Posterior cingulate gyrus (tissue), 11 donors: ENCODE measurements at places on chromosomes 4 and X.
A peak's percentile ranks its signal among the peaks of the same experiment; 100 is the strongest.

DNA sequence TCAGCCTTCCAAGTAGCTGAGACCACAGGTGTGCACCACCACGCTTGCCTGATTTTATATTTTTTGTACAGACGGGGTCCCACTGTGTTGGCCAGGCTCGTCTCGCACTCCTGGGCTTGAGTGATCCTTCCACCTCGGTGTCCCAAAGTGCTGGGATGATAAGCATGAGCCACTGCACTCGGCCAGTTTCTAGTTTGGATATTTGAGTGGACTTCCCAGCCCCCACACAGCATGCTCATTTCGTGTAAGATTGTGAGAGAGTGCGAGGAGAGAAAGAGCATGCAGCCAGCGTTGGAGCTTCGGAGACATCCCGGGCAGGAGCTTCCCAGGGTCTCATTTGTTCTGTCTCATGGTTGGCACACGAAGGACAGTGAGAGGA is 31.8 kb downstream of the ARSD start:
- DNase-seq, result no peak

DNA sequence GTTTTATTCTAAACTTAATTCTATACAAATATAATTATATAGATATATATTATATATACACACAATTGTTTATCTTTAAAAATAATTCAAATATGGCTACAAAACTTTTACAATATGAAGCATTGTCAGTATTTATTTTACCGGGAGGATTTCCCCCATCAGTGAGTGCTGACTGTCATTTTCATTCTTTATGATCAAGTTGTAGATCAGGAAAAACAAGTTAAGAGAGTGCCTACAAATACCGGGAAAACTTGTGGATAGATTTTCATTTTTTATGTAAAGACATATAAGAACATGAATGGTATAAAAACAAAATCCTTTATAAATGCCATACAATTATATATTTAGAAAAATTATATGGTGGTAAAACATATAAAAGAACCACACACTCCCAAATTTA is 37.8 kb downstream of the CLCN3 start:
- no peak for DNase-seq

DNA sequence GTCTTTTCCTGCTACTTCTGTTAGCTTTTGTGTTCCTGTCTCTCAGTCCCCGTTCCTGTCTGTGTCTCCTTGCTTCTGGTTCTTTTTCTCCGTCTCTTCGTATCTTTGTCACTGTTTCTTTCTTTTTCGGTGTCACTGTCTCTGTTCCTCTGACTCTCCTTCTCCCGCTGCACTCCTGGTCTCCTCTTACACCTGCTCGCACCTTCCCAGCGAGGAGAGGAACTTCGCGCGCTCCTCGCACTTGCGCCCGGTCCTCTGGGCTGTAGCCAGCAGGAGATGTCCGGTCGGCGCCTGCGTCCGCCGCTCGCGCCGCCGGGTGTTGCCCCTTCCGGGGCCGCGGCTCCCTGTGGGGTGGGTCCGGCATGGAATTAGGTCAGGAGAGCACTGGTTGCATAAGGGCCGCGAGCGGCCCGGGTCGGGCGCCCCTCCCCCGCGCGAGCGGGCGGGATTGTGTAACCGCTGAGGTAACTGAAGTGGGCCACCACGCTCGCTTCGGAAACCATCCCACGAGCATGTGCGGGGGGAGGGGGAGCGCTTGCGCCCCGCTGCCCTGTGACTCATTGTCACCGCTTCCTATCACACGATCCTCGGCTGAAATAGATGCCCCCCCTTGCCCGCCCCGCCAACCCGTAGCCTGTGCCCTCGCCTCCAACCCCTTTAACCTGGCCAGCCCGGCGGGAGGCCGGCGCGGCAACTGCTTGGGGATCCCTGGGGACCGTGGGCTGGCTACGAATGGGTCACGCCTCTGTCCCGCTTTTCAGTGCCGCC is 1.6 kb downstream of the LONRF3 start:
- peak; percentile 15 for DNase-seq

DNA sequence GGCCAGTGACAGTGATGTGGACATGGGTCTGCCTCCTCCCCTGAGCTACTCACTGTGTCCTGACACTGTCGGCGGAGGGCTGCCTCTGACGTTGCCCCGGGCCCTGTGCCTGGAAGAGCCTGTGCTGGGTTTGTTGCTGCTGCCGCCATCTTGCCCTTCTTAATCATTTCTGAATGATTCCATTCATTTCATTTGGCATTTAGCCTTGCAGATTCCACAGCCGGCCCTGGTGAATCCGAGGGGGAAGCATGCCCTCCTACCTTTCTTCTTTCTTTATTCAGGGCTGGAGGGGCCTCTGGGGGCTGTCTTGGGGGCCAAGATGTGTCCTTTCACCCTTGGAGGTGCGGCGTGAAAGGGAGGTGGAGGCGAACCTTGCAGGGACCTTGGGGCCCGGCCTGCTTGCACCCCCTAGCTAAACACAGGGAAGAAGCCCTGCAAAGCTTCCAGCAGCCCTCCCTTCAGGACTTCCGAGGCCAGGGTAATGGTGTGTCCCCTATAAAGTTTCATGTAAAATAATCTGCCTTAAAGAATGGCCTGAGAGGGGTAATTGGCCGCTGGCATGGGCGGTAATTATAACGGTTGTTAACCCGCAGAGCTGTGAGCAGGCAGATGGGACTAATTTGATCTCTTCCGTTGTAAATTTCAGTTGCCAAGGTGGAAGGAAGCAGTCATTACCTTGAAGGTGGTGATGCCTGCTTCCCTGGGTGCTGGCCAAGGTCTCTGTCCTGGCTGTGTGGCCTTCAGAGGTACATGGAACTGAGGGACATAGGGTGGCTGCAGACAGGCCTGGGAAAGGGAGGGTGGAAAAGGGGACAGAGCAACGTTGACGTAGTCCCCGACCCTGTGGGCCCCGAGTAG is 92.3 kb downstream of the PSAPL1 start:
- DNase-seq, result no peak
